Left cardiac atrium (tissue), 4 donors: ENCODE measurements at places on chromosomes 12 and 14. TPM values are rescaled to one million over a fixed set of nuclear protein-coding genes. Genes with fewer than 3 reads are reported as not detected.
A peak's percentile ranks its signal among the peaks of the same experiment; 100 is the strongest.

The ZBTB1 gene
- 23.7 TPM for total RNA-seq

The TOMM20L gene
- not detected for total RNA-seq

The PROX2 gene
- not detected for total RNA-seq

The PDE3A gene
- 157 TPM for total RNA-seq

The STON2 gene
- 8.5 TPM for total RNA-seq

The PPP1R36 gene
- total RNA-seq: 0.38 TPM

The TTC9 gene
- 1.2 TPM for total RNA-seq

The RBP5 gene
- total RNA-seq: 0.97 TPM

The OTUB2 gene
- total RNA-seq: 0.56 TPM

The NYNRIN gene
- 12.0 TPM for total RNA-seq

The TAS2R13 gene
- 0.44 TPM for total RNA-seq

The FSCB gene
- total RNA-seq: not detected

The TAS2R7 gene
- not detected for total RNA-seq

DNA sequence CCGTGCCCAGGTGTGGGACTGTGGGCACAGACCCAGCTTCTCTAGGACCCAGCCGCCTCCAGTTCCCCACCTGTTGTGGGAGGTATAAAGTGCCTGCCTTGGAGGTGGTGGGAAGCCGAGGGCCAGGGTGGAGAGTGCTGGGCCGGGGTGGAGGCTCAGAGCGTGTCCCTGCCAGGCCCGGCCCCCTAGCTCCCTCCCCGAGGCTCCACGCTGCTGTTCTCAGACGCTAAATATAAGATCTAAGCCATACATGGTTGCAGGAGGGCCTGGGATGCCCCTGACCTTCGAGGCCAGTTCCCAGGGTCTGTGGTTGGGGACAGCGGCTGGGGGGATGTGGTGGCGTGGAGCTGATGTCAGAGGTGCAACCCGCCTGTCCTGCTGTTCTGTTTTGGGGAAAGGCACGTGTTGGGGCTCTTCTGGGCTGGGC, 10.8 kb downstream of the INF2 start:
- no peak for DNase-seq

DNA sequence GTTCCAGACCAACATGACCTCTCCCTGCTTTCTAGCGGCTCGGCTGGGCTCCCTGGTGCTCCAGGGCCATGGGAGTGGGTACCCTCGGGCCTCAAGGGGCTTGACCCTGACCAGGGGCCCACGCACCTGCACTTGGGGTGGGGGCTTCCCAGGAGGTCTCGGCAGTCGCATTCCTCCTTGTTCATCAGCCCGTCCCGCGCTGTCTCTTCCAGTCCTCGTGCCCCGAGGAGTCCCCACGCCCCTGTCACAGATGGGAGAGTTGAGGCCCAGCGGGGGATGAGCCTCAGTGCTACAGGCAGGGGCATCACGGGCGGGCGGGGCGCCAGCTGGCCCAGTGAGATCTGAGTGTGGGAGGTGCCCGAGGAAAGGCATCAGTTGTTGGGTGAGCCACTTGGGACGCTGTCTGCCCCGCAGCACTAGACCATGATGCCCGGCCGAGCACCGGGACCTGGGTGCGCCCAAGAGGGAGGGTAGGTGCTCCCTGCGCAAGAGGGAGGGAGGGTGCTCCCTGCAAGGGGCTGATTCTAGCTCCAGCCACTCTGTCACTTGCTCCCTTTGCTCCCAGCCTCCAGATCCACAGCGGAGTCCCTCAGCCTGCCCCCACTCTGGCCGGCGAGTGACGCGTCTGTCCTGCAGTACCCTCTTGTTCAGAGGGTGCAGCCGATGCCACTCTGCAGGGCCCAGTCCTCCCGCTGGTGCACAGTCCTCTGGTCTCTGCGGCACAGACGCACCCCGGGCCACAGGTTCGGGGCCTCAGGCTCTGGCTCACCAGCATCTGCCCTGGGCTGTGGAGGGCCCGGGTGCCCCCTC, 23.8 kb downstream of the MMP17 start:
- peak; percentile 12 for DNase-seq

DNA sequence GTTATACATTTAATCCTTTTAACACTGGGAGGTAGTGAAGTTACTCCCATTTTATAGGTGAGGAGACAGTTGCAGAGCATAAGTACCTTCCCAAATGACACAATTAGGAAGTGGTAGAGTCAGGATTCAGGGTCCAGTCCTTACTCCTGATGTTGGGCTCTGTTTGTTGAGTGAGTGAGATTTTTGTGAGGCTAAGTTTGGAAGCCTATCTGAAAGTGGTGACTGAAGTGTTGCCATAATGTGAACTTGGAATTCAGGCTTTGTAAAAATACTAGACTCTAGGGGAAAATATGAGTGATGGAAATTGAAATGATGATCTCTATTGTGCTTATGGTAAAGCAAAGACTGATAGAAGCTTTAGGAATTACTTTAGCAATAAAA, 2.2 kb downstream of the NUDT4 start:
- no peak for DNase-seq

GRCh38 chr14:30573966-30574365, 15.0 kb downstream of the G2E3 start:
- no peak for DNase-seq

DNA sequence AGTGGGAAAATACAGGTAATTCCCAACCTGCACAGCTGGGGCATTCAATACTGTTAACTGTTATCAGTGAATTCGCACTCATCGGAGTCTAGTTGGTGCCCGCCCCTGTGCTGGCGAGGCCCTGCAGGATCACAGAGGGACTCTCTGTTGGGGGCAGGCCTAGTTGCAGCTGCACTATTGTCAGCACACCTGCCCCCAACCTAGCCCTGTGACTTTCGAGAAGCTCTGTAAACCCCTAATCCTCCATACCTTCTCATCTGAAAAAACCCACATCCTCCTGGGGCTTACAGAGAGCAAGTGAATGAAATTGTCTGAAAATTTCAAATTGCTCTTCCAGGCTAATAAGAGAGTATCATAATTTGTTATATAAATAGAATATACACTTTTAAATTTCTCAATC, 132.2 kb upstream of the NUDT4 start:
- no peak for DNase-seq

DNA sequence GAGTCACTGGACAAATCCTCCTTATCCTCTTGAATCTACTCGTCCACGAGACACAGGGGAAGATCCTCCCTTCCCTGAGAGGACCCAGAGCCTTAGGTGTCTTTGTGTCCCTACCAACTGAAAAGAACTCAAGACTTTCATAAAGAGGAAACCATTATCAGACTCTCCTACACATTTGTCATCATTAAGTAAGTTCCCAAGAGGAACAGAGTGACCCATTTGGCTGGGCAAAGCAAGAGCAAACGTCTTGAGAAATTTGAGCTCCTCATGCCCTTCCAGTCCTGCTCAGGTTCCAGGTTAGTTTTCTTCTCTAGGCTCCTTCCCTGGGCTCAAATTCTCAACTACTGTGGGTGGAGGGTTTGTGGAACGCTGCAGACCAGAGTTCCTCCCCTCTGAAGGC, 5.7 kb downstream of the MLF2 start:
- DNase-seq: no peak

- DNase-seq: no peak
Observed at GRCh38 chr12:25069224-25069623, 120.3 kb upstream of the BCAT1 start.

DNA sequence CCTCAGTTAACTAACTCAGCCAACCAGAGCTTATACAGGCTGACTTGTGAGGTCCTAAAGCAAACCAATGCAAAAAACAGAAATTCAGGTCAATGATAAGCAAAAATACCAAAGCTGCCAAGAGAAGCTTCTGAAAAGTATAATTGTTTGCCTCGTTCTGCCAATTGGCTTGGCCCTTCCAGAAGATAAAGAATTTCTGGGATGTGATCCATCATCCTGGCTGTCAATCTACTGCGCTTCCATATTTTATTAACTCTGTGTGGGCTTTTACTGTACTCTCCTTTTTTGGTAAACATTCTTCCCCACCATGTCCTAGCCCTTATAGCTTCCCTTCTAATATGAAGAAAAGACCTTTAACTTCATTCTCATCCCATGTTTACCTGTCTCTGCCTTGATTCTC, 387.9 kb downstream of the TMEM117 start:
- DNase-seq: no peak

DNA sequence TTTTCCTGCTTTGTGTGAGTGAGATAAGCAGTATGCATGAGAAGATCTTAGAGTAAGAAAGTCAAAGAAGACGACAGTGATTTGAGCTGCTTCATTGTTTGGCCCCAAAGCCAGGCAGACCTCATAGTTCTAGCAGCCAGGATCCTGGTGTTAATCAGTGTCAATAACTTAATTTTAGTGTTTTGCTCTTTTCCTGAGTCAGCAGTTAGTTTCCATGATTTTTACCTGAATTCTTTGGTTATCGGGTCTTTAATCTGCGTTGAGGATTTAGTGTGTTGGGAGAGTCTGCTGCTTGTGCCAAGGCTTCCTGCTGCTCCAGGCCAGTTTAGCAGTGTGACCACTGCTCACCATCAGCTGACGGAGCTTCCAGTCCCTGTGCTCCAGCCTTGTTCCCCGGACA, 241.6 kb upstream of the SOX5 start:
- DNase-seq: no peak

DNA sequence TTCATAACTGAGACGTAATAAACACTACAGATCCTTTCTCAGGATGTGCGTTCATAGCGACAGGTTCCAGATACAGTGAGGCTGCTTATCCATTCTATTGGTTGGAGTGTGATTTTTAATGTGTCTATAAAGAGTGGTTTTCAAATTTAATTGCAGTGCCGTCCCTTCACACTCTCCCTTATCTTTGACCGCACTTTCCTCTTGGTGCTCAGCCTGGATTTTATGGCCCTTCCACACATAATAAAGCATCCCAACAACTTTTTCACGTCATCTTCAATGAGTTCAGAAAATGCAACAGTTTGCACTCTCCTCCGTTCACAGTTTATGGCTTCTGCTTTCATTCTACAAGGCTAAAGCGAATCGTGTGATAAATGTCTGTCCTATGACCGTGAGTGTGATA, 1209.9 kb downstream of the BCL11B start:
- DNase-seq: no peak
